Mesangial cell (primary cell): ENCODE measurements at places on chromosomes 2 and 18. TPM values are rescaled to one million over a fixed set of nuclear protein-coding genes. Genes with fewer than 3 reads are reported as not detected.

The MRO gene
- total RNA-seq = under 0.01 and 0.25 TPM in 2 replicates

The ABCG8 gene
- total RNA-seq = not detected in 2 replicates

The PTMA gene
- total RNA-seq = 409 and 710 TPM in 2 replicates

The CAVIN2 gene
- 2.3 and 3.0 TPM in 2 replicates for total RNA-seq

The RRM2 gene
- total RNA-seq = 10.3 and 215 TPM in 2 replicates

The NEU2 gene
- not detected in 2 replicates for total RNA-seq
